ENCODE measurements at places on chromosomes 16 and 17.
A peak's percentile ranks its signal among the peaks of the same experiment; 100 is the strongest.

DNA sequence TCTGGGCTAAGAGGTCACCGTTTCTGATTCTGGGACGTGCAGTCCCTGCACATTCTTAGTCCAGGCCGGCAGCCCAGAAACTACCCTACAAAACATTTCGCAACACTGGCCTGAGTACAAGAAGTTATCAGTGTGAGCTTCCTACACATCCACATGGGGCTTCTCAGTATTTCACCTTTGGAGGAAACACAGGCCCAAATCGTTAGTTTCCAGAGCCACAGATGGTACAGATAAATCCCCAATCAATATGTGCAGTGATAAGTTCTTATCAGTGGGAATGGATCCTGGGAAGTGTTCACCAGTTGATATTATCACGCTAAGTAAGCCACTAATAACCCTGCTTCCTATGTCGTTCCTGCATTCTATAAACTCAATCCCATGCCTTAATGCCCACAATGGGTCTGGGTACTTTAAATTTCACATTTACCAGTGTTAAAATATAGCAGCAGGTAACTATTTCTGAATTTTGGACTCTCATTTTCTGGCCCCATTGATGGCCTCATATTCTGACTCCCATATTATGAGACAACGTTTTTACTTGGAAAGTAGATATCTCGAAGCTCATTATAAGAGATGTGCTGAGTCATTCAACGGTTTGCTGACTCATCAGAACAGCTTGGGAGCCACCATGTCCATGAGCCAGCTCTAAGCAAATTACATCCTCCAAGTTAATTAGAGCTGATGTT, 370.2 kb upstream of the MAF start:
- DNase-seq = no peak

- no peak for DNase-seq
Measured at GRCh38 chr16:70512456-70512855, 10.9 kb downstream of the COG4 start.

- no peak for DNase-seq
Measured at GRCh38 chr16:19549673-19550072, 5.8 kb upstream of the VPS35L start.

DNA sequence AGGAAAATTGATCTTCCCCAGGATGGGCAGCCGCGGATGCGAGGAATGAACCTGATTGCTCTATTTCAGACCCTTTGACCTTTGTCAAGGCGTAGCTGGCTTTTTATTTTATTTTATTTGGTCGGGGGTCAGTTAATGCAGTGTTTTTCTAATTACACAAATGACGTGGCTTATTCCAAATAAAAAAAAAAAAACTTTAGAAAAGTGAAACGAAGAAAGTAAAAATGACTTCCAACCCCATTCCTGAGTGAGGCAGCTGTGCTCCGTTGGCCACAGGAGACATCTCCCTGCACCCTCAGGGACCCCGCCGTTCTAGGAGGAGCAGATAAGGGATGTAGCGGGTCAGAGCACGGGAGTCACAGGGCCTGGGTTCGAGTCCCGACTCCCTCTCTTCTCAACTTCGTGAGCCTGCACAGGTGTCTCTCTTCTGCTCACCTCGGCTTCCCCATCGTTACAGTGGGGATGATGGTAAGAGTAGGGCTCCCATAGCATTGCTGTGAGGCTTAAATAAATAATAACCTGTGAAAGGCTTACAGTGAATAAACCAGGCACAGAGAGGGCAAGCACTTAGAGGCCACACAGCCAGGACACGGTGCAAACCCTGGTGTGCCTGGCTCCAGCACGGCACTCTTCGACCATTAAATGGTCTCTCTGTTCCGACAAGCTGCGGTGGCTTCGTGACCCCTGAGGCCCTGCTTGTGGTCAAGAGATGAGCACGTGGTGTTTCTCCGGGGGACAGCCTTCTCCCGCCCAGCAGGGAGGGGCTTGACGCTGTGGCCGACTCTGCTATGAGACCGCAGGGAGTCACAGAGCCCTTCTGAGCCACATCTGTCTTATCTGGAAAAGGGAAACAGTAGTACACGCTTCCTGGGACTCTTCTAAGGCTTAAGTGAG, 10.2 kb downstream of the FOXF1 start:
- no peak for DNase-seq

- DNase-seq = no peak
Measured at GRCh38 chr16:50441486-50442157, 72.8 kb upstream of the BRD7 start.

GRCh38 chr17:83013779-83014117, 65.7 kb upstream of the METRNL start:
- no peak for DNase-seq

DNA sequence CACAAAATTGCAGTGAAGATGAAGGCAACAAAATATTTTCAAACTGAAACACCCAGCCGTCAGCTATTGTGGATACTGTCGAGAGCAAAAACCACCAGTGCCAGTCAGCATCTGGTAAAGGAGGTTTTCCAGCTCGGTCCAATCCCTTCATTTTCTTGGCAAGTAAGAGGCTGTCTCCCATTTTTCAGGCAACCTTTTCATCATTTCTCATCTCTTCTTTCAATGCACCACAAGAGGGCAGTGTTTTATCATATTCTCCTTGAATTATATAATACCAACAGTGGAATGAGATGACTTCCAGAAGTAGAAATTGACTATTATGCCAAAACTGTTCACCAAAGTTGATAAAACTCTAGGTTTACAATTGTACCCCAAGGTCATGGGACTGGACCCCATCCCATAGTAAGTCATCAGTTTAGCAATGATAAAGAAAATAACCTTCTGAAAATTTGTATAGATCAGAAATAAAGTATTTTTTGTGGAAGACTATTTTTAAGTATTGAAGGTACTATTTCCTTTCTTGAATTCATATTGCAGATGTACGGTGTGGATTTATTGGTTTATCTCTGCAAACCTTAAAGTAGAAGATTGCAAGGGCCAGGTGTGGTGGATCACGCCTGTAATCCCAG, 16.8 kb downstream of the NQO1 start:
- DNase-seq = no peak

DNA sequence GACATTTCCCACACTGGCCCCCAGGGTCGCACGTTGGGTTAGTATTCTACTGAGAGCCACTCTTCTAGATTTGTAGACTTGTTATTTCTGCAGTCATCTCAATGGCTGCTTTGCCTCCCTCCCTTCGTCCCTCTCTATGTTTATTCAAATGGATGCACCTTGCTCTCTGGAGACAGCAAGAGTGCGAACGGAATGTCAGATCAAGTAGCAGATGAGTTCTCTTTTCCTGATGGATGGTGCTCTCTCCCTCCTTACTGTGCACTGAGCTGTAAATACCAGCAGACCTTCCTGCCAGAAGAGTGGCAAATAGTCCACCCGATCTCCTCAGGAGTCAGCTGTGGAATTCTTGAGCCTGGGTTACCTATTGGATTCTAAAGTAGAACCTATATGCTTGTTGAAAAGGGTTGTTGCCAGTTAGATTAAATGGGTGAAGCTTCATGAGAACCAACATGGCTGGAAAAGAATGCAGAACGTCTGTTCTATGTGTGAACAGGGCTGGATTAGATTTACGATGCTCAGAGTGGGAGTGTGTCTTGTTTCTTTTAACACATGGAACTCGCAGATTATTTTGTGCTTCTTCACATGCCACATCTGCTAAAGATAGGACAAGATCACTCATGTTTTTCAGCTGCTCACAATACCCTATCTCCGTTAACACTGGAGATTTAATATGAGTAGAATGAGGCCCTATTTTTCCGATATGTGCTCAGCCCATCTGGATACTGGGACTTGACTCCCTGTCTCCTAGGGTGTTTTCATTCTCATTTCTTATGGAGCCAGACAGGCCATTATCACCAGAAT, 6.1 kb downstream of the GNAO1 start:
- no peak for DNase-seq

DNA sequence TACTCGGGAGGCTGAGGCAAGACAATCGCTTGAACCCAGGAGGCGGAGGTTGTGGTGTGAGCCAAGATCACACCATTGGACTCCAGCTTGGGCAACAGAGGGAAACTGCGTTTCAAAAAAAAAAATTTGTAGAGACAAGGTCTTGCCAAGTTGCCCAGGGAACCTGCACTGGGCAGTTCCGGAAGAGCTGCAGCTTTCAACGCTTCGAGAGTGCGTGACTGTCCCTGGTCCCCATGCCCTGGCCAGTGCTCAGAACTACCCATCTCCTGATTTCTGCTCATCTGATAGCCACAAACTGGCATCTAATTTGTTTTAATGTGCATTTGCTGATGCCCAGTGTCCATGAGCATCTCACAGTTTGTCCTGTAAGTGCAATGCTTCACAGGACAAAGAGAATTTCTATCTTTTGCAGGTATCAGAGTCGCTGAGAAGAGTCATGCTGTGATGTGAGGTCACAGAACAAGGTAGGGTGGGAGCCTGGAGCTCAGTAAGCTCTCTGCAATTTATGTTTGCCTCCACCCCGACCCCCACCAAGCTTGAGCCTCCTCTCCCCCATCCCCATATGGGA, 3.9 kb downstream of the ACTG1 start:
- no peak for DNase-seq

- no peak for DNase-seq
Measured at GRCh38 chr17:39950871-39951348, 11.9 kb upstream of the GSDMA start.

GRCh38 chr17:50267074-50267841, 7.0 kb upstream of the TMEM92 start:
- DNase-seq = no peak

DNA sequence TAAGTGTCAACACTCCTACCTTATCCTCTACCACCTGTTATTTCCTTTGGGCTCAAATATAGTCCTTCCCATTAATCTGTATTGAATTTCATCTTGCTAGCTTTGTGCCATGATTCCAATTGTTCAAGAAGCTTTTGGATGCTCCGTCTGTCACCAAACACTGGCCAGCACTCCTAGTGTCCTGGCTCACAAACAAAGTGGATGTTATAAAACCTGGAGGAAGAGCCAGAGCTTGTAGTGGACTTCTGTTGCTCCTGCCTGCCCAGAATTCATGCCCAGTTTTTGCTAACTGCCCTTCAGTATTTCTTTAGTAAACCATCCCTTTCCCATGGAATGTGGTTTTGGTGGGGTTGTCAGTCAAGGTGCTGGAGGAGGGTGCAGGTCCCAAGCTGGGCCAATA, 77.2 kb upstream of the HS3ST2 start:
- no peak for DNase-seq

- DNase-seq = no peak
Measured at GRCh38 chr16:22008215-22009059, 526 bp downstream of the MOSMO start.

DNA sequence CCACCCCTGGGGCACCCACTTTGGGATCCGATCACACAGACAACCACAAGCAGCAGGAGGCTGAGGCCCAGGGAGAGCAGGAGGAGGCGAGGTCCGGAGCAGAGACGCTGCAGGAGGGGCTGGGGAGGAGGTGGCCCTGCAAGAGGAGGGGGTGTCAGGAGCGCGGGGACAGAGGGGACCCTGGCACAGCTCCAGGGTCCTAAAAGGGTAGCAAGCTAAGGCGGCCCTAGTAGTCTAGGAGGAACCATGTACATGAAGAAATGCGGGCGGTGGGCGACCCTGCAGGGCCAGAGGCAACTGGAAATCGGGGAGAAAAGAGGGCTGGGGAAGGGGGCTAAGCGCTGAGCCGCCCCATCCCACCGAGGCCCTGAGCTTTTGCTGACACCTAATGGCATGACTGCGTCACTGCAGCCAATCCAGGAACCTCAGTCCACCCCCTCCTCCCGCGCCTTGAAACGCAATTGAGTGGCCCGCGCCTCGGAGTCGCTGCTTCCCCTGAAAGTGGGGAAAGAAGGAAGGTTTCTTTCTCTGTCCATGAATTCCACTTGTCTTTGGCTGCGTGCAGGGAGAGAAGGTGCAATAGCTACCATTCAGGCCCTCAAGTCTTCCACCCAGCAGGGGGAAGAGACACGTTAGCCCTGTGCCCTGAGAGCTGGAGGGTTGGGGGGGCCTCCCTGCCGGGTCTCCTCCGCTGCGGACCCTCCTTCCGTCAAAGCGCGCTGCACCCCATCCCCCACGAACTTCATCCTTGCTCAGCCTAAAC, 1.8 kb downstream of the ASGR1 start:
- DNase-seq = peak; percentile 36

DNA sequence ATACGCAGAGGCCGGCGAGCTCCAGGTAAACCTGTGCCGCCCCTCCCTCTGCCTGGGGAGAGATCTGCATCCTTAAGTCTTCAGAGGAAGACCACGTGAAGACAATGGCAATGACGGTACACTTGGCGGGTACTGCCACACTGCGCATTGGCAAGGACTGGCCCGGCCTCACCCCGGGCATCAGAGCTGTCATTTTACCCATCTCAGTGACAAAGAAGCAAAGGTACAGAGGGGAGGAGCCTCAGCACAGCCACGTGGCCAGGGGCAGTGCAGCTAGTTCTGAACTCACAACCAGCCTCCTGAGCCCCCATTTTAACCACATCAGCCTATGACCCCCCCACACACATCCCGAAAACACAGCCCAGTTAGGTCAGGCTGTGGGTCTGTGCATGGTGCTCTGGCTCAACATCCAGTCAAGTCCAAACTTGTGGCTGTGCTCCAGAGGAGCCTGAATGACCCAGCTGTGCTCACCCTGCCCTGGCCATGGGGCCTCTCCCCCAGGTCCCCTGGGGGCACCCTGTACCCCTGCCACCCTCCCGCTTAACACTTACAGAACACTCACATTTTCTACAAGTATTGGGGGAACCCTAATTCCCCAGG, 80.6 kb downstream of the C16orf95 start:
- DNase-seq = no peak

- no peak for DNase-seq
Measured at GRCh38 chr17:4919511-4920047, 12.5 kb upstream of the GP1BA start.

GRCh38 chr17:81256616-81257015, 17.5 kb downstream of the NDUFAF8 start:
- DNase-seq = no peak

GRCh38 chr16:89099905-89100304, 6.3 kb downstream of the ACSF3 start:
- no peak for DNase-seq

DNA sequence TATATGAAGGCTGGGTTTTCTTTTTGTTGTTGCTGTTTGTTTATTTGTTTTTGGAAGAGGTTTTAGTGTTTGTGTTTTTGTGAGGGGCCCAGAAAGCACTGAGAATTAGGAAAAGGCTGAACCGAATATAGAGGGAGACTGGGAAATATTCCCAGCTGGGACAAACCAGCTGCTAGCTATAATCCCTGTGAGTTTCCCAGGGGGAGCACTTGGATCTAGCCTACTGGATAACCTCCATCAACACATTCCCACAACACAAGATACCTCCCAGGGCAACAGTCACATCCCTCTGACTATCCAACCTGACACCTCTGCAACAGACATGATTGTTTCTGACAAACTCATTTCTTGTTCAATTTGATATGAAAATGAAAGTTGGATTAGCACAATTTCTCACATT, 16.7 kb downstream of the CDH11 start:
- no peak for DNase-seq

DNA sequence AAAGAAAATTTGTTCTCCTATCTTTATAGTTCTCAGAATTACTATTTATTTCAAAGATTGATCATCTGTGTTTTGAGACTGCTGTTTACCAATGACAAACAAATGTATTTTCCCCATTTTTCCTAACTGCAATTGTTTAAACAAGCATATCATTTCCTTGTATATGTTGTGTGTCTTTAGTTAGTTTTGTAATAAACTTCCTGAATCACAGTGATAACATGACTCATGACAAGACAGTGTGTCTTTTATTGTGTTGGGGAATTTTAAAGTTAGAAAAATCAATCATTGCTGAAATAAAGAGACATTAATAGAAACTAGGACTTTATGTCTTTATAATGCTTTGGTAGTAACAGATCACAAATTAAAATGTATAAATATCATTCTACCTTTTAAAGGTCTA, 348.5 kb downstream of the KCNJ2 start:
- DNase-seq = no peak

GRCh38 chr17:2821868-2822267, 25.6 kb downstream of the RAP1GAP2 start:
- no peak for DNase-seq
